ENCODE measurements at places on chromosomes 3 and 15. TPM values are rescaled to one million over a fixed set of nuclear protein-coding genes. Genes with fewer than 3 reads are reported as not detected.
A peak's percentile ranks its signal among the peaks of the same experiment; 100 is the strongest.

DNA sequence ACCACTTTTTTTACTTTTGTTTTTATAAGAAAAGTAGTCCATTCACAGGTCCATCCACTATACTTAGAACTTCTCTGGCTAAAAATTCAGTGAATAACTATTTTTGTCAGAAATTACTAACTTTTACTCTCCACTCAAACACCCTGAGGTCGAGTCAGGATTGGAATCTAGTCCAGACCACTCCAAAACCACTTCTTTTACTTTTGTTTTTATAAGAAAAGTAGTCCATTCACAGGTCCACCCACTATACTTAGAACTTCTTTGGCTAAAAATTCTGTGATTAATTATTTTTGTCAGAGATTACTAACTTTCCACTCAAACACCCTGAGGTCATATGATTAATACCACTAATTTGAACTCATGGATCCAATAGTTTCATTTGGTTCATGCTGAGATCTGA lies 239.4 kb downstream of the RORA start:
- DNase-seq, result no peak

DNA sequence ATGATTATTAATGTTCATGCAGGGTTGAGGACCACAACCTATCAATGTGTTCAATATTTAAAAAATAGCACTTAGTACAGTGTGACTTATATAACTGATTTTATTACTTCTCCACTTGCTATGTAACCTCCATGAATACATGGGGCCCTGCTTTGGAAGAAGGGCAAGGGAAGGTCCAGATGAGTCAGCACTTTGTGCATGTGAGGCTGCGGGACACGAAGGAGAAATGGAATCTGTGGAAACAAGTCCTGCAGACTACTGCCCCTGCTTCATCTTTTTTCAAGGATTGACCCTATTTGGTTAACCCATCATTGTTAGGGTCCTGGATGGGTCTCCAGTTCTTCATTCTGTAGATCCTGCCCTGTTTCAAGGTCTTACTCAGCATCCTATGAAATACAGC lies 1.6 kb downstream of the NXPE3 start:
- DNase-seq, result no peak

DNA sequence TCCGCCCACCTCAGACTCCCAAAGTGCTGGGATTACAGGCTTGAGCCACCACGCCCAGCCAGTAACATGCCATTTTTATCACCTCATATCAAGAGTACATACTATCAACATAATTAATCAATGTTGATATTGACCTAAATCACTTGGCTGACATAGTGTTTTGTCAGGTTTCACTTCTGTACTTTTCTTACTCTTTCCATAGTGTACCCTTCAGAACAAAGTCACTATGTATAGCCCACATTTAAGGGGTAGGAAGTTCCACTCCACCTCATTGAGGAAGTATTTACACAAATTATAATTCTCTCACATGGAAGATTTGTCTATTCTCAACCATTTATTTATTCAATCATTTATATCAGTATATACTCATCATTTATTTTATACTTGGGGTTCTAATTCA lies 145.2 kb downstream of the STAG1 start:
- no peak for DNase-seq

DNA sequence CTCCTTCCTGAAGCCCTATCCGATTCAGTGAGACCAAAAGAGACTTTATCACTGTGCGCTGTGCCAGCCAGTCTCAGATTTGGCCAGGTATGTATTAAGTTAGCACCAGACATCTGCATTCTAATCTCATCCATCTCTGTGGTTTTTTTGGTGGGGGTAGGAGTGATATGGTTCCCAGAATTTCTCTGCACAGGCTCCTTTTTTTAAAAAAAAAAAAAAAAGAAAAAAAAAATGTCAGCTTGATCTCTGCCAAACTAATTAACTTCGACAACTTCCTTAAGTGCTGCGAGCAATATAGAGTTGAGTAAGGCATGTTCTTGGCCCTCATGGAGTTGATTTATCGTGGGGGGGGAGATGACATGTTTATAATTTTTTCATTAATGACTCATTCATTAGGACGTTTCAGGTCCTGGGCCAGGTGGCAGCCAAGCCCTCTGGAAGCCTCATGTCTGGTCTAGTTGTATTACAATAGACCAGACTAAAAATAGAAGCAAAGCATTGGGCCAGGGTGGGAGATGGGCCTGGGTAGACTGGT lies 12.9 kb downstream of the SLCO3A1 start:
- no peak for DNase-seq

- no peak for DNase-seq
These were observed 532.5 kb upstream of the KCNMB2 start for GRCh38 chr3:178003756-178004155.

- no peak for DNase-seq
These were observed 9.3 kb downstream of the EIF4G1 start for GRCh38 chr3:184323696-184324095.

DNA sequence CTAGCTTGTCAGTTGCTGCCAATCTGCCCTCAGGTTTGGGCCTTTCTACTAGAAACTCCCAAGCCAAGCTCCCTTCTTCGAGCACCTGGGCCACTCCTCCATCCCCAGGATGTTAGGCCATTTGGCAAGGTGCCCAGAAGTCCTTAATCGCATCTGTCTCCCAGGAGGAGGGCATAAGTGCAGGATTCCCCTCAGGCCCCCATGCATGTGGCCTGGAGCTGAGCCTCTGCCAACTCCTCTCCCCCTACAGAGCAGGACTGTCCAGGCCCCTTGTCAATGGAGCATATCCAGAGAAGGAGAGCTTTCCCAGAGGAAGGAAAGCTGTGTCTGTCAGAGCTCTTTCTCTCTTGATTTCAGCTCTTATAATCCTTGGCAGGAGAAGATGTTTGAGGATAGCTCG lies 182.6 kb upstream of the ROPN1 start:
- no peak for DNase-seq

DNA sequence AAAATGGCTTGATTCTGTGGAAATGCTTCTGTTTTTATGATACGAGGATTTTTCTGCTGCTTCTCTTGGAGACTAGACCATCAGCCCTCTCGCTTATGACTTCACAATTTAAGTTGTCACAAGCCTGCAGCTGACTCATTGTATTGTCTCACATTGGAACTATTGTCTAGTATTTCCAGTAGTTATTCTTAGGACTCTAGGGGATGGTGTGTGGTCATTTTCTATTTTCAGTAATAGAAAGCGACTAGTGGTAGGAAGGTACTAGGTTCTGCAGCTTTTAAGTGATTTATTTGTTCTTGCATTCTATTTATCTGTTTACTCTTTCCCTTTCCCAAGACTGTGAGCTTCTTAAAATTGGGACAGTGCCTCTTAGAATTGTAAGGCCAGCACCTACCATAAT lies 66.3 kb upstream of the CRTC3 start:
- no peak for DNase-seq

GRCh38 chr3:50562861-50563260 lies 4.7 kb downstream of the C3orf18 start:
- DNase-seq, result no peak

GRCh38 chr3:100009276-100010086 lies 104.8 kb downstream of the FILIP1L start:
- no peak for DNase-seq

DNA sequence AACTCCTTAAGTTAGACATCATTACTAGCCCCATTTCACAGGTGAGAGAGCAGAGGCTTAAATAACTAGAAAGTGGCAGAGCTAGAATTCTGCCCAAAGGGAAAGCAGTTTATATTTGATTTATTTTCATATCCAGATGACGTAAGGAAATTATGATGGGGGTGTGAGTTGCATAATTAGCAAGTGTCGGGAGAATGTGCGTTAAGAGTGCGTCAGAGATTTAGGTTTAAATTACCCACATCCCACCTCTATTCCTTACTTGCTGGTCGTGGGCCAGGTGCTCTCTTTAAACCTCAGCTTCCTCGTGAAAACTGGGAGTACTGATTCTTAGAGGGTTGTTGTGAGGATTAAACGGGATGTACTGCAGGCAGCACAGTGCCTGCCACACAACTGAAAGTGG lies 32.3 kb downstream of the FSTL1 start:
- DNase-seq, result no peak

GRCh38 chr3:65878831-65879230 lies 159.9 kb downstream of the MAGI1 start:
- no peak for DNase-seq

- no peak for DNase-seq
These were observed 35.8 kb upstream of the THSD4 start for GRCh38 chr15:71079208-71080044.

GRCh38 chr3:152349392-152349791 lies 80.7 kb downstream of the MBNL1 start:
- DNase-seq, result no peak

DNA sequence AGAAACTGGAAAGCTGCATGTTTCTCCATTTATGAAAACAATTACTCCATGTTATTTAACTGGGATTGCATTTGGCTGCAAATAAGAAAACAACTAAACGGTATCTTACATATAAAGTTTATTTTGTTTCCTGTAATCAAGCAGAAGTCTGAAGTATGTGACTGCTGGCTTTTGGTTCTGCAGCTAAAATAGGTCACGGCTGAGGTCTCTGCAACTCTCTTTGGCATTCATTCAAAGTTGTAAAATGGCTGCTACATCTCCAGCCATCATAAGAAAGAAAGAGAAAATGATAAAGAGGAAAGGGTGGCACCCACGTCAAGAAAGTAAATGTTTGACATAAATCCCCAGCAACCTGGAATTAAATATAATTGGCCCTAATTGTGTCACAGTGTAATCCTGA lies 406.1 kb downstream of the TBC1D5 start:
- DNase-seq, result no peak

GRCh38 chr15:89494941-89495637 lies 1.3 kb downstream of the RHCG start:
- DNase-seq, result no peak

DNA sequence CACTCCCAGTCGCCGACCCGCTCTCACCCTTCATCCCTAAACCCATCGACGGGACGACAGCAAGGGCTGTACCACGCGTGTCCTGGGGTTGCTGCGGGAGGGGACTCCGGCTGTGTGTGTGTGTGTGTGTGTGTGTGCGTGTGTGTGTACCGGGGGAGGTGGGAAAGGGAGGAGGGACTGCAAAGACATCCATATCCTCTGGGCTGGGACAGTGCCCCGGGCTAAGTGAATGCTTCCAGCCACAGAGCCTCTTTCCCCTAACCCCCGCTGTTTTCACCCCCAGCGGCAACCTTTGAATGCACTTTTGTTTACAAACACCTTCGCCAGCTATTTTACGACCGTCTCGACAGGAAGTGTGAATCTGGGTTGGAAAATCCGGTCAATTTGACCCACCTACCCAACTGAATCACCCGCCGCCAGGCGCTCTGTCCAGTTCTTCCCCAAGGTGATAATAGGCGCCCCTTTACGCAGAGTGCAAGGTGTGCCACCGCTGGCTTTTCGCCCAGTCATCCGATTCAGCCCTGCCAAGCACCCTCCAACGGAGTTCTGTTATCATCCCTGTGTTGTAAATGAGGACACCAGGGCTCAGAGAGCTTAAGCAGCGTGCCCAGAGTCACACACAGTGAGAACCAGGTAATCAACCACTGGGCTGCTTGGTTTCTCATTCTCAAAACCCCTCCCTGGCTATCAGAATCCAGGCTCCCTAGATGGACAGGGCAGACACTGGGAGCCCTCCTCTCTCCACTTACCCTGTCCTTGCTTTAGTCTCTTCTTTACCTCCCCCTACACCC lies 739 bp upstream of the AMOTL2 start:
- DNase-seq, result peak; percentile 41

- DNase-seq, result peak; percentile 84
These were observed 20.5 kb downstream of the WDR73 start for GRCh38 chr15:84633311-84634227.

DNA sequence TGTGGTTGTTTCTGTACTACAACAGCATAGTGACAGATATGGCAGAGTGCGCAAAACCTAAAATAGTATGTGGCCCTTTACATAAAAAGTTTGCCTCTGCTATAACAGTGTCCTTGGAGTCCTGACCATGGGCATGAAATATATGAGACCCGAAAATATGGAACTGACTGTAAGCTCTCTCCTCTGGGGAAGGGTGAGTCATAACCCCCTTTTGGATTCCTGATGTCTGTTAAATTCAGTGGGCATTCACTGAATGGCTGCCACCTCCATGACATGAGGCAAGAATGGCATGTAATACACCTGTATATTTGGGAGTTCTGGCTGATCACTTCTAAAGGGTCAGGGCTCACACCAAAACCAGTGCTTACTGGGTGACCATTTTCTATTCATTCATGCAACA lies 6.1 kb downstream of the TBC1D2B start:
- DNase-seq, result no peak

DNA sequence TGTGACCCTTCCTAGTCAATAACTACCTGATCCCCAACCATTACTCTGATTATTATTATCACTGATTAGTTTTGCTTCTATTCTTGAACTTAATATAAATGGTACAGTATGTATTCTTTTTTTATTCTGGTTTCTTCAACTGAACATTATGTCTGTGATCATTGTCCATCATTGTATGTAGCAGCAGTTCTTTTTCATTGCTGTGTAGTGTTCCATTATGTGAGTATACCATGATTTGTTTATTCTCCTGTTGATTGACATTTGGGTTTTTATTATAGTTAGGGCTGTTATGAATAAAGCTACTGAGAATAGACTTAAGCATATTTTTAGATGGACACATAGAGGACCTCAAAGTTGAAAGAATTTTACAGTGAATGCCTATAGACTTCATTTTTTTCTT lies 2.7 kb downstream of the KIF15 start:
- no peak for DNase-seq

DNA sequence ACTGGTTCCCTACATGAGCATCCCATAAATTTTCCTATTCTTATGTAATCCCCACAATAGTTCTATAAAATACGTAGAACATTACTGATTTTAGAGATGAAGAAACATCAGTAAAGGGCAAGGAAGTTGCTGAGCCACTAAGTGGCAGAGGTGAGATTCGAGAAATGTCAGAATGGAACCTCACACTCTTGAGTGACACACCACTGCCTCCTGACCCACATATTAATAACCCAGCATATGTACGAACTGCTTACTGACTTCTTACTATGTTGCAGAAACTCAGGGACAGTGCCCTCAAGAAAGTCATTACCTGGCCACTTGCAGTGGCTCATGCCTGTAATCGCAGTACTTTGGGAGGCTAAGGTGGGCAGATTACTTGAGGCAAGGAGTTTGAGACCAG lies 1022.4 kb downstream of the FHIT start:
- no peak for DNase-seq

GRCh38 chr3:128287216-128287615 lies 133.9 kb downstream of the EEFSEC start:
- no peak for DNase-seq

The FBXL22 gene
- total RNA-seq, result 1.5 TPM

The STRA6 gene
- total RNA-seq, result not detected

The TMOD2 gene
- total RNA-seq, result 7.2 TPM

The MNS1 gene
- total RNA-seq, result 0.26 TPM

The ROPN1B gene
- total RNA-seq, result not detected

The TMC3 gene
- not detected for total RNA-seq

The PLA1A gene
- total RNA-seq, result 0.19 TPM

The CCDC33 gene
- total RNA-seq, result not detected

The C3orf85 gene
- total RNA-seq, result not detected

The KNG1 gene
- total RNA-seq, result not detected

The DET1 gene
- total RNA-seq, result 6.0 TPM

The FAM174B gene
- total RNA-seq, result 3.8 TPM

The CFAP91 gene
- not detected for total RNA-seq

The NAA50 gene
- total RNA-seq, result 98.0 TPM

The MELTF gene
- total RNA-seq, result 3.7 TPM

The NR2E3 gene
- total RNA-seq, result not detected

Data from natural killer cell treated with Interleukin-12 subunit alpha and Interleukin-12 subunit beta and Interleukin-15 and Interleukin-18, amount 100 ng/mL, for 72 hours (primary cell).